ENCODE measurements at places on chromosomes 2 and 18.

GRCh38 chr18:75904416-75904815 lies 476.9 kb upstream of the SMIM21 start:
- DNase-seq, result no peak

GRCh38 chr2:207983641-207984042 lies 41.7 kb downstream of the PLEKHM3 start:
- no peak for DNase-seq

DNA sequence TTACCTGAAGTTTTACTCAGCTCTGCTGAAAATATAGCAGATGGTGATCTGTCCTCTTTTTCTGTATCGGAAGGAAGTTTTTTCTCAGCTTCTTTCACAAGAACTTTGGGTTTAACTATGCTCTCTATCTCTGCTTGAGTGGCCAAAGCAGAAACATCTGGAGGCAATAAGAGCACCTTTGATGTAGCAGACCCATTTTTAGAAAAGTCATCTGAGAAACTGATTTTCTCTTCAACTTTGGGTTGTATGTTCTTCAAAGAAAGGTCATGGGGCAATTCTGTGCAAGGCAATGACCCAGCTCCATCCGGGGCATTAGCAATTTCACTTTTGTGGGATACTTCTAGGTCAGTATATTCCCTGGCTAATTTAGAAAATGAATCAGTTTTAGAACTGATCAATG lies 25.2 kb downstream of the RTN4 start:
- no peak for DNase-seq

GRCh38 chr2:834233-834632 lies 116.4 kb upstream of the SNTG2 start:
- DNase-seq, result no peak

- DNase-seq, result no peak
These were observed 25.1 kb downstream of the TRAF3IP1 start for GRCh38 chr2:238345297-238345968.

All from cardiac muscle cell (in vitro differentiated cells and primary cell).